ENCODE measurements at places on chromosomes 2 and 18.

DNA sequence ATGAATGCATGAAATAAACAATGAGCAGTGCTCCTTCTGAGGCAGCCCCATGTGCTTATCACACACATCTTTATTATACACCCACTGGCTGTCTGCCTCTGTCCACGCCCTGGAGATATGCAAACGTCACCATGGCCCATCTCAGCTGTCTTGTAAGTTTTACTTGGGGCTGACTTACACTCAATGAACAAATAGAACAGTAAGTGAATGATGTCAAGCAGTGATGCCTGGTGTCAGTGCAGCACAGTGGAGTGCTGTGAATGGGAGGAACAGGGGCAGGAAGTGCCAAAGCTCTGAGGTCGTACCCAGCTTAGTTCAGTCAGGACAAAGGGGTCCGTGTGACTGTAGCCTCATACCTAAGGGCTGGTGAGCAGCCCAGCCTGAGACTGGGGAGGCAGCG lies 659.5 kb upstream of the HS6ST1 start:
- DNase-seq = no peak

DNA sequence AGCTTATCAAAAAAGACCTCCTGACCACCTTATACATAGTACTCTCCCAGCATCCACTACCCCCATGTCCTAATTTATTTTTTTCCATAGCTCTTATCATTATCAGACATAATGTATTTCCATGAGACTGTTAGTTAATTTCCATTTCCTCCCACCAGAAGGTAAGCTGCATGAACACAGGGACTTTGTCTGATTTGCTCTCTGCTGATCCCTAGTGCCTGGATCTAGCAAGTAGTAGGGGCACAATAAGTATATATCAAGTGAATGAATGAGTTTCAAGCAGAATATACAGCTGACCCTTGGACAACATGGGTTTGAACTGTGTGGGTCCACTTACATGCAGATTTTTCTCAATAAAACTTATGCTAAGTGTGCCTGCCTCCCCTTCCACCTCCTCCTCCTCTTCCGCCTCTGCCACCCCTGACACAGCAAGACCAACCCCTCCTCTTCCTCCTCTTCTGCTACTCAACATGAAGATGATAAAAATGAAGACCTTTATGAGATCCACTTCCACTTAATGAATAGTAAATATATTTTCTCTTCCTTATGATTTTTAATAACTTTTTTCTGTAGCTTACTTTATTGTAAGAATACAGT lies 53.8 kb downstream of the CTAGE1 start:
- no peak for DNase-seq

DNA sequence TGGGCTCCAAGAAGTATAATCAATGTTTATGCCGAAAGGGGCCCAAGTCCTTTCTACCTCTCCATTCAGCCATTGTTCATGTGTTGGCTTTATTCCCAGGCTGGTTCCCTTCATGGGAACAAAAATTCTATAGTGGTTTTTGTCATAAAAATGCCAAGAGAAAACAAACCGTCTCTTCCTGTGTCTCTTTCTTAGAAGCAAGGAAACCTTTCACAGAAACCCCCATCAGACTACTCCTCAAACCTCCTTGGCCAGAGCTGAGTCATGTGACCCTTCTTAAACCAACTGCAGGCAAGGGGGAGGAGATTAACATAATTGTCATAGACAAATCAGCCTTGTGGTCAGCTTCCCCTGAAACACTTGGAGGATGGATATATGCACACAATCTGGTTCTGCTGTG lies 75.1 kb upstream of the TANK start:
- DNase-seq = no peak

DNA sequence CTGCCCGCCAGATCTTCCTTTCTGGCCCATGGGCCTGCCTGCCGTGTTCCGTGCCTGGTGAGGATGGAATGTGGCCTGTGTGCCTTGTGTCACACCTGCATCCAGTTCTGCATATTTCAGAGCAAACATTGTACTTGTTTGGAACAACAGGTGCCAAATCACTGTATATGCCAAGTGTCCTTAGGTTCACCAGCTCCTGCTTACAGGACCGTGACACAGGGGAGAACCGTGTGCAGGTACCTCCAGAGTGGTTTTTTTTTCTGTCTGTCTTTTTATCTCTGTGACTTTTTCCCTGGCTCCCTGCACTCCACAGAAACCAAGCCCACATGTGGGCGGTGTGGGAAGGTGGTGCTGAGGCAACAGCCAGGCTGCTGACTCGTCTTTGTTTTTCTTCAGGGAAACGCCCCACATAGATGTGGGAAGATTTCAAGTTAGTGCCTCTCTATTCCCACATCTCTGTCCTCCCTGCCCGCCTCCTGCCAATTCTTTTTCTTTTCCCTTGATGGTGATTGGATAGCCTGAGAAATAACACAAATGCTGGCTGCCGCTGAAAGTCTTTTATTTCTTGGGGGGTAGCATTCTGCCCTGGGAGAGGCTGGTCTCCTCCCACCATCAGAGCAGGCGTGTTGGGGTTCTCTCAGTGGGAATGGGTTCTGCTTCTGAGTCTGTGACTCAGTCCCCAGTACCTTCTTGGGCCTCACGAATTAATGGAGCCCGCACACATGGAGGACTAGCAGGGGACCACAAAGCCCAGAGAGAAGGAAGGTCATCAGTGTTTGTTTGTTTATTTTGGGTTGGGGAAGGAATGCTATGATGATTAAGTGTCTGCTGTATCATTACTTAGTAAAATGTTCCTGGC lies 21.4 kb downstream of the GRHL1 start:
- DNase-seq = no peak

DNA sequence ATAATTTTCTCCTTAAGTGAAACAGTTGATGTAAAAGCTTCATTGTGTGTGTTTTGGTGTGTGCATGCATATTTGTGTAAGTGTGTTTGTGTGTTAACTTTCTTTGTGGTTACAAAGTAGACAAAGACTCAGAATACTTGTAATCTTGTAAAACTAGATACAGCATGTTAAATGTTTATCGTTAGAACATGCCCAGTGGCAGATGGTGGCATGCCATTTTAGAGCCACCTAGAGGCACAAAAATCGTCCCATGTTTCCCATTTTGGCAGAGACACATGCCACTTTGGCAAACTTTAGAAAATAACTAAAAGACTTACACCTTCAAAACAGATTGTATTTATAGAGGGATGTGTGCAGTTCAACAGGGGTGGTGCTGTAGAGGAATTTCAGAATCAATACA lies 224.1 kb downstream of the LRP1B start:
- no peak for DNase-seq
